Spinal cord (tissue), 10 donors: ENCODE measurements at places on chromosomes 2 and 18. TPM values are rescaled to one million over a fixed set of nuclear protein-coding genes. Genes with fewer than 3 reads are reported as not detected.

Gene KIAA2012
- polyA plus RNA-seq: 5.4 TPM

DNA sequence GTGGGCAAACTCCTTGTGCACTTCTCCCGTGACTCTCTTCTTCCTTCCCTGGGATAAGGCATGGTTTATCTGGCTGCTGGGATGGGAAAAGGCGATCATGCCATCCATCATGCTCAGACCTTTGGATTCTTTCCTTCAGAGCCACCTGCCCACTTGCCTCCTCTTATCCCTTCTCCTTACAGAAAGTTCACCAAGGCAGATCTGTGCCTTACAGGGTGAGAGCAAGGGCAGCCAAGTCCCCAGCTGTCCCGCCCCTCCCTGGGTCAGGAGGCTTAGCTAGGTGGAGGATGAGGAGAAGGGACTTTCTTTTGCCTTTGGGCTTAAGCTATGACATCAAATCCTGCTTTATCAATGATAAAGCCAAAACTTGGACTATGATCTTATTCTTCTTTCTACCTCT lies 47.6 kb downstream of the KCNE4 start:
- no peak for DNase-seq

- no peak for DNase-seq
Measured at GRCh38 chr2:126786765-126787164, 111.9 kb upstream of the TEX51 start.

- peak; percentile 36 for DNase-seq
Measured at GRCh38 chr2:170361090-170361936, 183.4 kb downstream of the MYO3B start.

Gene DSG4
- not detected for polyA plus RNA-seq
